Esophagus (tissue), 2 donors: ENCODE measurements at places on chromosomes 2 and 18. TPM values are rescaled to one million over a fixed set of nuclear protein-coding genes. Genes with fewer than 3 reads are reported as not detected.

MYO3B gene
- 0.08 TPM for polyA plus RNA-seq

DNAH6 gene
- polyA plus RNA-seq: 0.06 TPM

AOX1 gene
- polyA plus RNA-seq: 2.8 TPM

DLX1 gene
- 0.06 TPM for polyA plus RNA-seq

CRACDL gene
- 9.1 TPM for polyA plus RNA-seq

EVA1A gene
- polyA plus RNA-seq: 0.94 TPM

LBX2 gene
- 0.18 TPM for polyA plus RNA-seq

PARD6G gene
- 15.9 TPM for polyA plus RNA-seq

CCBE1 gene
- 0.34 TPM for polyA plus RNA-seq

PTPN2 gene
- polyA plus RNA-seq: 20.7 TPM

LCT gene
- not detected for polyA plus RNA-seq

ANKRD30BL gene
- not detected for polyA plus RNA-seq

OST4 gene
- 358 TPM for polyA plus RNA-seq

OR6B2 gene
- not detected for polyA plus RNA-seq

DCTN1 gene
- polyA plus RNA-seq: 60.8 TPM

NCK2 gene
- 55.2 TPM for polyA plus RNA-seq

ASXL2 gene
- 2.7 TPM for polyA plus RNA-seq

FZD7 gene
- polyA plus RNA-seq: 2.7 TPM

LYG1 gene
- polyA plus RNA-seq: 0.34 TPM

DOK1 gene
- polyA plus RNA-seq: 1.6 TPM

PRSS56 gene
- polyA plus RNA-seq: not detected

LRP1B gene
- polyA plus RNA-seq: 0.02 TPM

CDK15 gene
- polyA plus RNA-seq: 0.05 TPM

TNS1 gene
- polyA plus RNA-seq: 39.0 TPM

STPG4 gene
- not detected for polyA plus RNA-seq

TUBA4B gene
- not detected for polyA plus RNA-seq

ASIC4 gene
- 0.01 TPM for polyA plus RNA-seq

SOX11 gene
- not detected for polyA plus RNA-seq

DSG1 gene
- 8.9 TPM for polyA plus RNA-seq

IL36A gene
- 394 TPM for polyA plus RNA-seq

ASNSD1 gene
- polyA plus RNA-seq: 19.3 TPM

ADAM23 gene
- 1.6 TPM for polyA plus RNA-seq

SEPTIN10 gene
- polyA plus RNA-seq: 45.9 TPM

SMAD7 gene
- 4.4 TPM for polyA plus RNA-seq

PDCL3 gene
- 22.4 TPM for polyA plus RNA-seq

CYBRD1 gene
- polyA plus RNA-seq: 8.4 TPM

SMAD2 gene
- 16.1 TPM for polyA plus RNA-seq

PMAIP1 gene
- polyA plus RNA-seq: 7.4 TPM

SKOR2 gene
- polyA plus RNA-seq: not detected

OTX1 gene
- polyA plus RNA-seq: 0.61 TPM

EHBP1 gene
- 14.1 TPM for polyA plus RNA-seq

RGPD4 gene
- polyA plus RNA-seq: not detected

SLC4A5 gene
- polyA plus RNA-seq: 0.28 TPM

DOK6 gene
- 0.10 TPM for polyA plus RNA-seq

ACADL gene
- polyA plus RNA-seq: 0.57 TPM

G6PC2 gene
- 0.01 TPM for polyA plus RNA-seq

ACMSD gene
- polyA plus RNA-seq: not detected

ZDBF2 gene
- polyA plus RNA-seq: 0.88 TPM

B3GNT7 gene
- polyA plus RNA-seq: 1.9 TPM

SULT1C2 gene
- polyA plus RNA-seq: not detected

CXCR2 gene
- polyA plus RNA-seq: 12.0 TPM

TUBB8B gene
- 0.82 TPM for polyA plus RNA-seq

HOXD9 gene
- polyA plus RNA-seq: 2.4 TPM

PTPN4 gene
- 2.0 TPM for polyA plus RNA-seq

FBLN7 gene
- 0.14 TPM for polyA plus RNA-seq

GPR35 gene
- polyA plus RNA-seq: 3.1 TPM

ARL4C gene
- 16.3 TPM for polyA plus RNA-seq

LHCGR gene
- polyA plus RNA-seq: 0.59 TPM
